ENCODE measurements at places on chromosomes 7 and 10. TPM values are rescaled to one million over a fixed set of nuclear protein-coding genes. Genes with fewer than 3 reads are reported as not detected.

FGF8 gene
- not detected for total RNA-seq

ACTL6B gene
- not detected for total RNA-seq

PTPN20 gene
- not detected for total RNA-seq

- no peak for DNase-seq
Observed at GRCh38 chr7:91771921-91772815, 108.3 kb downstream of the MTERF1 start.

- peak; percentile 56 for DNase-seq
Observed at GRCh38 chr7:40826411-40827221, 691.8 kb downstream of the SUGCT start.

- DNase-seq = no peak
Observed at GRCh38 chr10:27457261-27457945, 46.7 kb upstream of the RAB18 start.

Measured in SJSA1 (cell line).